Foreskin keratinocyte (primary cell): ENCODE measurements at places on chromosomes 16 and 17. TPM values are rescaled to one million over a fixed set of nuclear protein-coding genes. Genes with fewer than 3 reads are reported as not detected.

The KRT33B gene
- 0.31 and 0.60 TPM in 2 replicates for total RNA-seq

The PRKCB gene
- 0.20 TPM in 1 of 2 replicates, not detected in the other for total RNA-seq

The MSLN gene
- 21.3 and 72.9 TPM in 2 replicates for total RNA-seq

The KRTAP9-6 gene
- total RNA-seq = not detected in 2 replicates

The KRT20 gene
- total RNA-seq = not detected in 2 replicates

The SDR42E2 gene
- not detected in 2 replicates for total RNA-seq

The TEKT1 gene
- total RNA-seq = not detected in 2 replicates

The RNF227 gene
- 1.9 and 2.3 TPM in 2 replicates for total RNA-seq

The KRTAP16-1 gene
- not detected in 2 replicates for total RNA-seq

The SDR42E1 gene
- 13.2 and 16.0 TPM in 2 replicates for total RNA-seq

The NRN1L gene
- total RNA-seq = not detected in 2 replicates

The RNF222 gene
- 0.07 TPM in 1 of 2 replicates, not detected in the other for total RNA-seq

The PRR14 gene
- total RNA-seq = 25.7 and 26.6 TPM in 2 replicates

The NOS2 gene
- total RNA-seq = not detected in 2 replicates

The TLCD3B gene
- total RNA-seq = 0.07 TPM in 1 of 2 replicates, not detected in the other

The CTRB1 gene
- not detected in 2 replicates for total RNA-seq

The CD300E gene
- total RNA-seq = not detected in 2 replicates

The SLFN14 gene
- not detected in 2 replicates for total RNA-seq

The C16orf54 gene
- not detected in 2 replicates for total RNA-seq

The CEMP1 gene
- not detected in 2 replicates for total RNA-seq

The ABCA9 gene
- not detected in 2 replicates for total RNA-seq

The ZCCHC14 gene
- 8.4 and 8.5 TPM in 2 replicates for total RNA-seq

The SSTR5 gene
- total RNA-seq = not detected in 2 replicates

The LGALS9B gene
- total RNA-seq = 11.6 and 14.5 TPM in 2 replicates

The AANAT gene
- total RNA-seq = not detected in 2 replicates
